ENCODE measurements at places on chromosomes 6 and 20.

DNA sequence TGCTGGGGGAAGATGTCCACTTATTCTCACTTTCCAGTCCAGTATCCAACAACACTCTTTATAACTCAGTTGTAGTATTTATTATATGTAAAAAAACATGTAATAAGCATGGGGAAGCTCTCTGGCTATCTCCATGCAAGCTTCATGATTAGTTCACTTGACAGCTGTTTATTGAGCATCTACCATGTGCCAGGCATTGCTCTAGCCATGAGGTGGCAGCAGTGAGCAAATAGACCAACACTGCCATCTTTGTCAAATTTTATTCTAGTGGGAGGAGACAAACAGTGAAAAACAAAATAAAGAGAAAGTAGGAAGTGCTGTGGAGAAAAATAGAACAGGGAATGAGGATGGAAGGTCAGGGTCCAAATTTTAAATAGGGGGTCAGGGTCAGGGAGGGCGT lies 131.8 kb downstream of the CFAP61 start:
- DNase-seq, result no peak

DNA sequence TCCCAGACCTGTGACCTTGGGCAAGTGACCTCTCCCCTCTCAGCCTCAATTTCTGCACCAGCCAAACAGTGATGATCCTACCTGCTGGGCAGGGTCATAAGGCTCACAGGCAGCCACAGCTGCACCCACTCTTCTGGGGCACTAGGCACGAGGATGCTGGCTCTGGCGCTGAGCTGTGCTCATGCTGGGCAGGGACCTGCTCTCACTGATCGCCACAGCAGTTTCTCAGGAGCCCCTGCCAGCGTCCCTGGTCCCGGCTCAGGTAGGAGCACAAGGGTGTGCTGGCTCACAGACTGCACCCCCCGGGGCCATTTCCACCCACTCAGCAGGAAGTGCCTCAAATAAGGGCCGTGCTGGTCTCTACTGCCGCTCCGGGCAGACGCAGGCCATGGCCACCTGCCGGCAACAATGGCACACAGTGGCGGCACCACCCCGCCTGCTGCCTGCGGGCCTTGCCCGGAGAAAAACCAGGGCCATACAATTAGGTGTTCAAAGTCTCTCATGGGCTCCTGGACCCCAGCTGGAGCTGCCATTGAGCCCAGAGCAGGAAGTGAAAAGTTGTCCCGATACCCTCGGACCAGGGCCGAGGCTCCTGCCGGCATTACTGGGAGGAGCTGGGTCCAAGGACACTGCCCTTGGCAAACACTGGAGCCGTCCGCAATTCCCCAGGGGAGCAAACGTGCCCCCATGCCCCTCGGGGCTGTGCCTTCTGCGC lies 4.6 kb upstream of the CABLES2 start:
- DNase-seq, result no peak

DNA sequence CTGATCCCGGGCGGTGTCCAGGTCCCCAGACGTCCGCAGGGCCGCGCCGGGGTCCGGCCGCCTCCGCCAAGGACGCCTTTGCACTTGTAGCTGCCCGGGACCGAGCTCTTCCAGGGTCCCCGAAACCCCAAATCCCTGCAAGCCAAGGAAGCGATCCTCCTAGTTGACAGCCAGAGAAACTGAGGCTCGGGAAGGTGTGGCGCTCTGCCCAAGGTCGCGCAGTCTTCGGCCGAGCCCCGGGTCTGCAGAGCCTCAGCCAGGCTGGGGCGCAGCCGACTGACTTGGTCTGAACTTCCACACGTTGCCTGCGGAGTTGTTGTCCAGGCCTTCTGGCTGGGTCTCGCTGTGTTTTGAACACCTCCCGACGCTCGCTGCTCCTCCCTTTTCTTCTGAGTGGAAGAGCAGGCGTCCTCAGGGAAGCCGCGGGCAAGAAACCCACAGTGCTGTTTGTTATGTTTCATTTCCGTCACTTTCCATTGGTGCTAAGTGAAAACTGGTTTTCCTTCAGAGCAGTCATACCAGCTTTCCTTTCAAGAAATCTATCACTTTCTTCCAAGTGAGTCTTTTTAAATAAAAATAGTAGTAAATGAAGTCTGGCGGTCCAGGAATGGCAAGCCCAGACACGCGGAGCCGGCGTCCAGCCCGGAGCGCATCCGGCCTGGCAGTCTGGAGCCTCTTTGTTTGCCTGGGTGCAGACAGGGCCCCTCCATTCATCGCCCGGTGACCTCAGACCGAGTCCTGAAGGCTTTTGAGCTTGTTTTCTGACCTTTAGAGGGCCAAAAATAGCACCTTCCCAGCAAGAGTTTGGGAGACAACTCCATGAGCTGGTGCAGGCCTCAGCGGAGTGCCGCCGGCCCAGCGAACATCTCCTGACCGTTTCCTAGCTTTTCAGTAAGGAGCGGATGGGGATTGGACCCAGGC lies 698 bp downstream of the FAM210B start:
- DNase-seq, result peak; percentile 21

DNA sequence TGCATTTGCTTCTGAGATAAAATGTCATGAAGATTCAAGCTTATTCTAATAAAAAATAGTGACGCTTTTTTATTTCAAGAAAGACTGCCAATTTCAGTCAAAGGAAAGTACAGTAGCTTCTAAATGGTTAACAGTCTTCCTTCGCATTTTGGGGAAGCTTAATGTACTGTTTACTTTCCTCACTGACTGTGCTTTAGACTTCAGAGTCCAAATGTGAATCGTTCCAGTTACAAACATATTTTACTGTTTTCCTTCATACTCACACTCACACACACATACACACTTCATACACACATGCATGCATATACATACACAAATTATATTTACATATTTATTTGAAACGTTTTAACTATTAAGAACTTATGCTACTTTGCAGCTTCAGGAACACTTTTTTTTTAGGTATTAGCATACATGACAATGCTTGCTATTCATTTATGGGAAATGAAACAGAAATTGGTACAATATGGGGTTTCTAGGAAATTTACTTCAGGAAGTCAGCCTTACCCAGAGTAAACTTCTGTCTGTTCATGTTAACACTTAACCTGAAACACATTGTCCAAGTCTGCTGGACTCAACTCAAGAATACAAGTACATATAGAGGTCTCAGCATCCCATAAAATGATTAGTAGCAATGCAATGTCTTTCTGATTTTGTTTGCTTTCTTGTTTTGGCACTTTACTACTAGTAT lies 145.4 kb downstream of the RPS12 start:
- DNase-seq, result no peak

DNA sequence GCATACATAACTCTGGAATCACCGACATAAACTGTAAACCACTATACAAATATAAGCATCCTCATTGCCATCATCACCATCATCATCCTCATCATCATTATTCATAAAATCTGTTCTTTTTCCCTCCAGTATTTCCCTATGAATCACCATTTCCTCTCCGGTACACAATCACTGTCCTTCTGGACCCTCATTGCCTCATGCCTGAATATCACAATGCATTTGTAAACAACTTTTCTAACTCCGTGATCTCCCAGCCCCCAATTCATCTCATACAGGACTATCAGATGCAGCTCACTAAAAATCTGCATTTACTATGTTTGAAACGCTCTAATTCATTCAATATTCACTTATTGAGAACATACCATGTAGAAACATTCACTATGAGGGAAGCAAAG lies 339.7 kb downstream of the TBC1D32 start:
- DNase-seq, result no peak

DNA sequence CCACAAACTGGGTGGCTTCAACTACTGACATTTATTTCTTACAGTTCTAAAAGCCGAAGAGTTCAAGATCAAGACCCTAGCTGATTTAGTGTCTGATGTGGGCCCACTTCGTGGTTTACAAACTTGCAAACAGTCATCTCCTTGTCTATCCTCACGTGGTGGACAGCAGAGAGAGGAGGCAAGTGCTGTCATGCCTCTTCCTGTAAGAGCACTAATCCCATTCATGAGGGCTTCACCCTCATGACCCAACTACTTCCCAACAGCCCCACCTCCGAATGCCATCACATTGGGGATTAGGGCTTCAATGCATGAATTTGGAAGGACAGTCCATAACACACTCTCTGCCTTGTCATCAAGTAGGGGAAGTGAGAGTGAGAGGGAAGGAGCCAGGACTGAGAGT lies 15.6 kb upstream of the ISM1 start:
- DNase-seq, result no peak

GRCh38 chr6:104799134-104799657 lies 60.5 kb downstream of the HACE1 start:
- no peak for DNase-seq

DNA sequence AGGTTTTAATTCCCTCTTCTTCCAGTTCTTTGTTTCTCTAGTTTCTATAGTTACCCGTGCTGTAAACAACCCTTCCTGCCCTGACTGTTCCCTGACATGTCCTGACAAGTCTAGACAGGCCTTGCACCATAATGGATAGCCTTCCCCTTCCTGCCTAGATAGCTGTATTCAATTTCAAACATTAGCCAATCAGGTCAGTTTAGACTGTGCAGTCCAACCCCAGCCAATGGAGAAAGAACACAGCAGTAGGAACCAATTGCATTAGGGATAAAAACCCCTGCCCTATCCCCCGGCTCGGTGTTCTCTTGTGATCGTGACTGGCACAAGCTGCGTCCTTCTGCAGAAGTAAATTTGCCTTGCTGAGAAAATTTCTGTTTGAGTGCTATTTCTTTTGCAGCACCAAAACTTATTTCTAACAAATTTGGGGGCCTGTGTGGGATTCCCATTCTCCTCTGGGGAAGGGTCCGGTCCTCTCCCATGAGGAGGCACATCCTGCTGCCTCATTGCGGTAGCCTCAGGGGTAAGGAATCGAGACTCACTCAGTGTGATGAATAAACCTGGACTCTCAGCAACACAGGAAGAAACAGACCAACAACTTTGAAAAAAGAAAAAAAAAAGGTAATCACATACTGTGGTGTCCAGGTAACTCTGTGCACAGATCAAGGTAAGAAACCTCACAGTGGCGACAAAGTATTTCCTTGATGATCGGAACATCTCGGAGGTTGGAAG lies 248.7 kb upstream of the ECI2 start:
- no peak for DNase-seq

DNA sequence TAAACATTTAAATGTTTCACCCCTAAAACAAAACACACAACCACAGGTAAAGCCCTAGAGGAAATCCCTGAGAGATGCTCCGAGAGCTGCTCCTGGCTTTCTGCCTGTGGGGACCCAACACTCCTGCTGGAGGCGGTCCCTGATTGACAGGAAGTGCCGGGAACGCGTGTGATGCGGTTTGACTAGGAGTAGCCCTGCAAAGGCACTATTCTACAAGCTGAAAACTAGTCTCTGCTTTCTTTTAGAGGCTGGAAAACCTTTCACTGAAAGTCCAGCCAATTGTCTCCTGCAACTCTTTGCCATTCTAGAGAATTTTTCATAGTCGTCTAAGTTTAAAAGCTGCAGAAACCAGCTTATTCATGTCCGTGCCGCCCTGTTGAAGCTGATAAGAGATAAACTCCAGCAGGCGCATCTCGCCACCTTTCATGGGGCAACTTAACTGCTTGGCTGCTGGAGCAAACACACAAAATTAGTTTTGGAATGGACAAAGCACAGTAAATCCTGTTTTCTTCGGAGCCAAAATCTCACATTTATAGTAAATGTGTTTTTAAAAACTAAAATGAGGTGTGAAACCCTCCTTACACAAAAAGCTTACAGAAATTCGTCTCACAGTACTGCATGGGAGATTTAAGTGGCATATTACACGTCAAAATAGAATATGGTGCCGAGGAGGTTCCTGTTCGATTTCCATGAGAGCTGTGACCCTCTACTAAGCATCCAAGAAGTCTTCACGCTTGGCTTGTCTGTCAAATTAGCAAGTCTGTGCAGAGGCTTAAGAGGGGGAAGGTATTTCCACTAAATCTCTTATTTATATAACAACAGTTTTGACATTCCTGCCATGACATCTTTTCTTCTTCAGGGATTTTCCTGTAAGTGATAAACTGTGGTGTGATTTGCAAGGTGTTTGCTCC lies 46.9 kb downstream of the DACT2 start:
- no peak for DNase-seq

- no peak for DNase-seq
Measured at GRCh38 chr6:20313051-20313450, 88.6 kb upstream of the E2F3 start.

DNA sequence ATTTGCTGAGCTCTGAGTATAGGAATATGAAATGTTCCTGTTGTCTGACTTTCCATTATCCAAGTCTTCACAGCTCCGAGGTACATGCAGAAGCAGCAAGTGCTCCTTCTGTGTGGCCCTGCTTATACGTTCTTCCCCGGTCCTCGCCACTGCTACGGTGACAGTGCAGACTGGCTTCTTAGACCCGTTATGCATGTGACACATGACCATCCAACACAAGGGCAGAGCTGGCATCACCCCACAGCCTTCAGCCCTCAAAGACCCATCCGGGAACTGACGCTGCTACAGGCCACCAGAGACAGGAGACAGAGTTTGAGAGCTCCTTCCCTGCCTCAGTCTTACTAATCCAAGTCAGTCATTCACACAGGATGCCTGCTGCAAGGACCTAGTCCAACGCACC lies 70.4 kb downstream of the TRAM2 start:
- no peak for DNase-seq

DNA sequence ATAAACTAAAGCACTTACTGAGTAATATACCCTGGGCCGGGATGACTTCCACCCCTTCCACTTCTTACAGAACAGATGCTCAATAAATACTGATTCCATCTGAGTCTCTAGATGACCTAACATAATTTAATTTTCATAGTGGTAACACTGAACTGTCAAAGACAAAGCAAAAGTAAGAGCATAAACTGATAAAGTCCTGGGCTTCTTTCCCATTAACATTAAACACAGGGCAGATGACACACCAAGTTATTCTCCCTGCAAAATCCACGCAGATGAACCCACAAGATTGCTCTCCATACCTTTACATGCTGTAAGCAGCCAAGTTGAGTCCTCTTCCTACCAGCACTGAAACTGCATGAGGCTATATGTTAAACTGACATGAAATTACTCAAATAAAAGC lies 27.1 kb downstream of the AGPAT4 start:
- DNase-seq, result no peak

- no peak for DNase-seq
Measured at GRCh38 chr6:150233843-150234269, 91.0 kb downstream of the PPP1R14C start.

DNA sequence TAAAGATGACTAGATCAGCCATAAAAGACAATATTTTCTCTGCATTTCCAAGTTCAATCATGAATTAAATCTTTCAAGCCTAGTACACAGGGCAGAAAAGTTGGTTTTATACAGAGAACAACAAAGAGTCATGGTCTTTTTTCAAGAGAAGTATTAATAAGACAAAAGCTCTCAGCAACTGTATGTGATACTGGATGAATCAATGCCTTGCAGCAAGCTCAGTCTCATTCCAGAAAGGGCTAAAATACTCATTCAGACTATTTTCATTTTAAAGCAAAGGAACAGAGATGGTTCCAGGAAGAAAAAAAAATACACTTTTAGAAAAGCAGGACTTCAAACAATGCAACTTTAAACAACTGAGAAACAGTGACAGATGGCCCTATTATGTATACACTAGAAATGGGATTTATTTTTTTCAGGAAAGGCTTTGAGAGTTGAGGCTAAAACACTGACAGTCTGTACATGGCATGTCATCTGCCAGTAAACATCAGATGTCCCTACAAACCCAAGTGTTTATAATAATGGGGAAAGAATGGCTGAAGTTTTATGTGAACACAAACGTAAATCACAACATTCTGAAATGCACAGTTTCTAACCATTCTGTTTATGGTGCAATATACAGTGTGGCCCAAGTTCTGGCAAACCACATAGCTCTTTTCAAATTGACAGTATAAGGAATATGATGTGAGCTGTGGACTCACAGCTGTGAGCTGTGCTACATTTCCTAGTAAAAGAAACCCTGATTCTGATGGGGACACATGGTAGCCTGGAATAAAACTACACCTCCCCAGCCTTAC lies 114.3 kb upstream of the DST start:
- no peak for DNase-seq

- no peak for DNase-seq
Measured at GRCh38 chr6:106197441-106197840, 111.3 kb downstream of the PRDM1 start.

Data from caudate nucleus (tissue), 63 donors.